ENCODE measurements at places on chromosomes 7 and 10.
A peak's percentile ranks its signal among the peaks of the same experiment; 100 is the strongest.

DNA sequence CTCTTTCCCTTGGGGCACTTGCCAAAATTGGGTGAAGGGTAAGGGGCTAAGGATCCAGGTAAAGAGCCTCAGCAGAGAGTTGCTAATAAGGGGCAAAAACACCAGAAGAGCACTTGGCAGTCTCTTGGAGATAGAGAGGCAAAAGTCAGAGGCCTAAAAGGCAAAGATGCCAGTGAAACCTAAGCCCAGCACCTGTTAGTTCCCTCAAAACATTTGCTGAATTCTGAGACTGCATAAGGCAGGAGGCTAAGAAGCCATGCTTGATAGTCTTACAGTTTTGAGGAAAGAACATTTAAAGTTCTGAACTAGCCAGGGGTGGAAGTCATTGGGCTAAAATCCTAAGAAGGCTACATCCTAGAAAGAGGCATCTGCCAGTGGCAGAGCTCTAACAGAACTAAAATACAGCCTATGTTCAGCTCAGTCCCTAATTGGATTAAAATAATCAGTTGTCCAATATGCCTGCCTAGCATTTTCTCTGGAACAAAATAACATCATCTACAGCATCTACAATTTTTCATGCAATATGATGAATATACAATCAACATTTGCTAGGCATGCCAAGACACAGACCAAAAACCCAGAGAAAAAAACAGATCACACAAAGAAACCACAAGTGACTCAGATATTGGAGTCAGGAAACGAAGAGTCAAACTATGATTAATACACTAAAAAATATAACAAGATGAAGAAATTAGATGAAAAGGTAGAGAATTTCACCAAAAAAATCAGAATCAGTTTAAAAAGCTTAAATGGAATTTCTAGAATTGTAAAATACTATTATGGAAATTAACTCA, 7.7 kb downstream of the HTR7 start:
- no peak for DNase-seq

- no peak for DNase-seq
These were observed 4.2 kb upstream of the FOXL3 start for GRCh38 chr7:285731-286130.

DNA sequence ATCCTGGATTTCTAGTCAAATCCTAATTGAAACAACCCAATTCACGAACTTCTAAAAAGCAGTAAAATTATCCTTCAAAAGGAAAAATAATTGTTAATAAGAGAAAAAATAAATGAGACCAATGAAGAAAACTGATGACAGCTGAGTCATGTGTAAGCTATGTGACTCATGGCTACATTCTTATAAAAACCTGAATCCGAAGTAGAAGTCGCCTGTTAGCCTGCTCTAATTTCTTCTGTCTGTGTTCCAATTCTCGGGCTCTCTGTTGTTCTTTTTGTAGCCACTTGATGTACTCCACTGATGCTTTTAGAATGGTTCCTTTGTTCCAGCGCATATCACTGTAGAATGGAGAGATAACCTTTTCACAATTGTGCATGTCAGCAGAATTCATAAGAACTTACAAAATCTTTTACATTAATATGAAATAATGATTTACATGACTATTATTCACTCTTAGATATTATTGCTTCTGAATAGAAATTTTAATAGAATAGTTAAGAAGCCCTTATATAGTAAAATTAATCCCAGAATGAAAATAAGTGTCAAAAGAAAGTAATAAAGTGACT, 88.8 kb downstream of the TFEC start:
- DNase-seq, result peak; percentile 59

DNA sequence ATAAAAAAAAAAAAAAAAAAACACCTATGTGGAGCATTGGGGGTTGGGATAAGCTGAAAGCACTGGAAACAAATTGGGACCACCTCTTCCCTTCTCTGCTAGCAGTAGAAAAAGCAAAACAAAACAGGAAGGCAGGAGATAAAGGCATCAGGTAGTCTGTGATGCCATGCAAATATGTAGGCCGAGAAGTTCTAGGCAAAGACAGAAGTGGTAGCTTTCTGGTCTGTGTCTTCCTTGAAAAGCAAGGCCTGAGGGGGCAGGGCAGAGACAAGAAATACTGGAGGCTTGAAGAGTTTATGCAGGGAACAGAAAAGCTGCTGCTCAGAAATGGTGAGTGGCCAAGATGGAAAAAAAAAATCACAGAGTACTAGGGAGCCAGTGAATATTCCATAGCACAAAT, 111.1 kb downstream of the ELMO1 start:
- no peak for DNase-seq

GRCh38 chr7:22666732-22667131, 60.3 kb upstream of the IL6 start:
- DNase-seq, result peak; percentile 90

DNA sequence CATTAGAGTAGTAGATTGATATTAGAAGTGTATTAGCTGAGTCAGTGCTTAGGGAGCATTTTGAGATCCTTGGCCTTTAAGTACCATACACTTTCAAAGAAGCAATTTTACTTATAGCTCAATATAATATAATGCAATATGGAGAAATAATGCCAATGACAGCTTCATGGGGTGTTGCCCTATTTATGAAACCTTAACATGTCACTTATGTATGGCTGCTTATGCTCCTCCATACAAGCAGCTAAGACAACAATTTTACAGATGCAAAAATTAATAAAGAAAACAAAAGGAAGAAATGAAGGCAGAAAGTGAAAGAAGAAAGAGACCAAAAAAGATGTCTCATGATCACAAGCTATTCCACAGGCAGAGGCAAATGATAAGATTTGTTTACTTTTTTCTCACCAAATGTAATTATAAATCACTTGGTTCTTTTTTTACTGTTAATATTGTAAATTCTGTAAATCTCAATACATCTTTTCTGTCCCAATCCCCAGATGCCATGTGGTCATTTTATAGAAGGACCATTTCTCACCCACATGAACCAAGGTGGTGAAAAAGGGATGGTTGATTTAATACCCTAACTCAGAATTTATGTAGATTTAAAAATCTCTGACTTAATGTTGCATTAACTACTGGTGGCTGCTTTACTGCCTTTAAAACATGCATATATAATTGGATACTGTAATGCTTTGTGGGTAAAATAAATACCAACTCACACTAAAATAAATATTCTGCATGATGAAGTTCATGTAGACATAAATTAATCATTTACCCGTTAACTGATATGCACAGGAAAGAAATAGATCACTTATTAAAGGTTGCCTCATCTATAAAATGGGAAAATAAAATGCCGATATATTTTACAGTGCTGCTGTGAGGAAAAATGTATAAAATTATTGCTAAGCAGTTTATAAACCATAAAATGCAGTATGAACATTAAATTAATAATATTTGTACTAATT, 33.5 kb upstream of the RHOBTB1 start:
- no peak for DNase-seq

- no peak for DNase-seq
These were observed 10.6 kb downstream of the CCNJ start for GRCh38 chr10:96053985-96054384.

GRCh38 chr10:29119374-29119773, 169.5 kb upstream of the LYZL1 start:
- DNase-seq, result no peak

DNA sequence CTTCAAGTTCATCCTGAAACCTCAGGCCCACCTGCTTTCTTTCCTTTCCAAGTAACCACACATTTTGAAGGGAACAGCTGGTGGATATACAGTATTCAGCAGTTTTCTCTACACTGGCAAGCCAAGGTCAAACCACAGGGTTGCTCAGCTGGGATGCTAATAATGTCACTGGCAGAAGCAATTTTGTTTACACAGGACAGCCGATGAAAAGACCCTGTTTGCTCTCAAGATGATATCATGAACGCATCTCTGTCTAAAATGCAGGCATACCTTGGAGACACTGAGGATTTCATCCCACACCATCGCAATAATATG, 186.2 kb downstream of the USP6NL start:
- no peak for DNase-seq
